Ovary (tissue), 10 donors: ENCODE measurements at places on chromosomes 6 and 20.

GRCh38 chr6:85867595-85867994 is 224.9 kb upstream of the SYNCRIP start:
- no peak for DNase-seq

GRCh38 chr6:40755749-40756452 is 168.7 kb upstream of the LRFN2 start:
- no peak for DNase-seq

DNA sequence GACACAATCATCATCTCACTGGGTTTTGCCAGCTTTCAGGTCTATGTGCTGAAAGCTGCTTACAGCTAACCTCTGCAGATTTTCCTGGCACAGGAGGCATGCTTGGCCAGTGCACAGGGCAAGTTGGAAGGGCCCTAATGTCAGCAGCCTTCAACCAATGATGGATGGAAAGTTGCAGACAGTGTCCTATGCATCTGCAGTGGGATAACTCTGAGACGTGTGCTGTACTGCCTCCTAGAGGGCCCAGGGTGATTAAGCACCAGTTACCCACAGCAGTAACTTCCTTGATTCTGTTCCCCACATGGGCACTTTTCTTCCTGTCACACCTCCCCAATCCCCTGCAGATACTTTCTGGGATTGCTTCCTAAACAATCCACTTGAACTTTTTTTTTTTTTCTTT is 38.6 kb downstream of the OVOL2 start:
- no peak for DNase-seq

GRCh38 chr20:54154439-54154838 is 19.3 kb downstream of the CYP24A1 start:
- DNase-seq, result no peak

GRCh38 chr6:72948153-72948552 is 277.1 kb downstream of the KHDC1L start:
- DNase-seq, result no peak
